H9 (cell line): ENCODE measurements at places on chromosomes 13 and 19.

DNA sequence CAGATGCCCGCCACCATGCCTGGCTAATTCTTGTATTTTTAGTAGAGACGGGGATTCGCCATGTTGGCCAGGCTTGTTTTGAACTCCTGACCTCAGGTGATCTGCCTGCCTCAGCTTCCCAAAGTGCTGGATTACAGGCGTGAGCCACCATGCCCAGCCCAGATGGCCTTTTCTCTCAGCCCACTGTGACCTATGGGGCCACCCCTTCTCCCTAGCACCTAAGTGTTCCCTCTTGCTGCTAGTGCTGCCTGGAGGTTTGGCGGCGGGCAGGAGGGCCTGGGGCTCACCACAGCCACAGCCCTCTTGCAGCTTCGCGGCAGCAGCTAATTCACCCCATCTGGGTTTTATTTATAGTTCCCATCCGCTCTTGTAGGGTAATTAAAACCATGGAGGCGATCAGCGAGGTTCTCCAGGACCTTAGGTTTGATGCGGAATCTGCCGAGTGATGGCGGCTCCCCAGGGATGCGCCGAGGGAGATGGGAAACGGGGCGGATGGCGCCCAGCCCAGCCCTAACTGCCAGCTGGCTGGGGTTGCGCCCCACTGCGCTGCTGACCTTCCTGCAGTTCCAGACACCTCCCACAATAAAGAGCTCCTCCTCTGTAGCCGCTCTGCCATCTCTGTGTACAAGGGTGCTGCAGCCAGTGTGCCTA lies 3.3 kb downstream of the REX1BD start:
- no peak for DNase-seq

DNA sequence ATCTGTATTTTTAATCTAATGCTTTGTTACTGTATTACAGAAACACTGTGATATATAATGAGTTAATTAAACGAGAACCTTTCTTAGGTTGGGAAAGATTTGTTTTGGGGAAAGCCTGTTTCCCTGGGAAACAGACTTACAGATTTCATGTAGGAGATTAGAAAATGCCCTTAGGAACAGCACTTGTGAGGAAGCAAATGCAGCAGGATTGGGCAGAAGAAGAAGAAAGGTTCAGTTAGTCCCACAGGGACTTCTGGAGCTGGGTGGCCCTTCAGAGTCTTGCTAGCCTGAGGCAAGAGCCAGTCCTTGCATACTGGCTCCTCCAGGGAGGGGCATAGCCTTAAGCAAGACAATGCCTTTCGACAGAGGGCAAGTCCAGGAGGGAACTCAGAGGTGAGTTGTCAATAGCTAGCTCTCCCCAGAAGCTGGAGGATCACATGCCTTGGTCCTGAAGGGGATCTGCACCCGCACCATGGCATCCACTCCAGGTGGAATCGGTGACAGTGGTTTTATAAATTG lies 36.8 kb downstream of the N4BP2L1 start:
- peak; percentile 80 for DNase-seq

GRCh38 chr19:20513189-20513904 lies 52.2 kb downstream of the ZNF737 start:
- no peak for DNase-seq

GRCh38 chr13:50406831-50407230 lies 391.6 kb downstream of the KCNRG start:
- DNase-seq = no peak

- DNase-seq = no peak
Observed at GRCh38 chr13:101648766-101649487, 196.5 kb downstream of the ITGBL1 start.

DNA sequence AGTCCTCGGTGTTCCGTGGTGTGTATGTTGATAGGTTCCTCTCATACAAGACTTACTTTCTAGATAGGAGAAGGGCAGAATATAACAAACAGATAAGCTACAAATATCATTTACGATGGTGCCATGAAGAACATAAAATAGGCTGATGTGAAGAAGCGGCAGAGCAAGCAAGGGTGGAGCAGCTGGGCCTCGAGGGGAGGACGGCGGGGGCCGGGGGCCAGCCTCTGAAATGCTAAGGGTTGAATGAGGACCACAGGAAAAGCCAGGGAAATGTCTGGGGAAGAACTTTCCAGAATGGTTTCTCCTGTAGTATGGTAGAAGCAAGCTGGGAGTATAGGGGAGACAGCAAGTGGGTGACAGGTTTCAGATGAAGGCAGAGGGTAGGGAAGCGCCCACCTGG lies 529.5 kb downstream of the LIG4 start:
- no peak for DNase-seq

- no peak for DNase-seq
Observed at GRCh38 chr13:27381601-27382000, 42.8 kb upstream of the GTF3A start.

- no peak for DNase-seq
Observed at GRCh38 chr19:16618248-16618647, 9.8 kb downstream of the MED26 start.

DNA sequence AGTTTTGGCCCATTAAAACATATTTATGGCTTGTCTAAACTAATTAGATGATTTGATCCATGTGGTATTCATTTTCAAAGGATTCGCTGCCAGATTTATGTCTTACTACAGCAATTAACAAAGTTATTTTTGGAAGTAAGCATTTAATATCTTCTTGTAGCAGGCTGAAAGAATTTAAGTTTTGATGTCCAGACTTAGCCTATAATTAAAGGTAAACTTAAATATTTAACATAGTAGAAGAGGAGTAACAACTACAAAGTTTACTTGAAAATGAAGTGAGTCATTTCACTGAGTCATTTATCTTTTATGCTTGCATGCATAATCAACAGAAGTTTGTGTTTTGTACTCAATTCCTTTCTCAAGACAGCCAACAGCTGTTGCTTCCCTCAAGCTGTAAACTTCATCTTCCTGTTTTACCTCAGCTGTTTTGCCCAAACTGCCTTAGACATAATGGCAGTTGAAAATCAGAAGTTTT lies 58.1 kb downstream of the EDNRB start:
- DNase-seq = no peak

- no peak for DNase-seq
Observed at GRCh38 chr13:111303559-111303958, 16.9 kb upstream of the TEX29 start.

DNA sequence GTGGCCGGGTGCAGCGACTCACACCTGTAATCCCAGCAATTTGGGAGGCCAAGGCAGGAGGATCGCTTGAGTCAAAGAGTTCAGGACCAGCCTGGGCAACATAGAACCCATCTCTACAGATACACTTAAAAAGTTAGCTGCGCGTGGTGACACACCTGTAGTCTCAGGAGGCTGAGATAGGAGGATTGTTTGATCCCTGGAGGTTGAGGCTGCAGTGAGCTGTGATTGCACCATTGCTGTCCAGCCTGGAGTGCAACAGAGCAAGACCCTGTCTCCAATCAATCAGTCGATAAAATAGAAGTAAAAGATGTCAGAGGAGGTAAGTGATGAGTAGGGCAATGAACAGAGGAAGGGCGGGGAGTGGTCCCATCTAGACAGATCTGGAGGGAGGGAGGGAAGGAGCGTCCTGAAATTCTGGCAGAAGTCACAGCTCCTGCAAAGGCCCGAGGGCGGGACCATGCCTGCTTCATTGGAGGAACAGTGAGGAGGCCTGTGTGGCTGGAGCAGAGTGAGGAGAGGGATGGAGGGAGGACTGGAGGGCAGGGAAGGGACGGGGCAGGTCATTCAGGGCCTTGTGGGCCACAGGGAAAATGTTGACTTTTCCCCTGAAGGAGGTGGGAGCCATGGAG lies 9.7 kb downstream of the SMIM24 start:
- no peak for DNase-seq
